Stimulated activated CD4-positive, alpha-beta T cell treated with anti-CD3 and anti-CD28 coated beads, Interleukin-12 subunit alpha, Interleukin-12 subunit beta, amount 100 ng/mL, for 48 hours (primary cell): ENCODE measurements at places on chromosomes 11 and 22.

- DNase-seq, result no peak
These were observed 20.4 kb upstream of the EMSY start for GRCh38 chr11:76424379-76424778.

- DNase-seq, result no peak
These were observed 71.4 kb downstream of the FANCF start for GRCh38 chr11:22554221-22554620.

DNA sequence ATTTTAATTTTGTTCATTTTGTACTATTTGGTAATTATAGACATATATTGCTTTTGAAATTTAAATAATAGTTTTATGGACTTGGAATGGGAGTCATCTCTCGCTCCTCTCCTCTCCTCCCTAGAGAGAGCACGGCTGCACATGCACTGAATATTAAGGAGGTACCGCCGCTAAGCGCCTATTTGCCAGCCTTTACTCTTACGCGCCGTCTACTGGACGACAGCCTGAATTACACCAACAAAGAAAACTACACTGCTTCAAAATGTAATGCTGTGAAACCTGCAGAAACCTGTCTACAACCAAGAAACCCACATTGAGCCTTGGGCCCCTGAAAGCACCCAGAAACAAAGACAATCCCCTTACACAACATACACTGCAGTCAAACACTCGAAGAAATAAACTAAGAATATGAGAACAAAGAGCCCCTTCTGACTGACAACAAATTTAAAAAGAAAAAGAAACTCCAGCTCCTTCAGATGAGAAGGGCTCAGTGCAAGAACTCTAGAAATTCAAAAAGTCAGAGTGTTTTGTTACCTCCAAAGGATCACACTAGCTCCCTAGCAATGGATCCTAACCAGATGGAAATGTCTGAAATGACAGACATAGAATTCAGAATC is 737.2 kb downstream of the LRRC4C start:
- no peak for DNase-seq

DNA sequence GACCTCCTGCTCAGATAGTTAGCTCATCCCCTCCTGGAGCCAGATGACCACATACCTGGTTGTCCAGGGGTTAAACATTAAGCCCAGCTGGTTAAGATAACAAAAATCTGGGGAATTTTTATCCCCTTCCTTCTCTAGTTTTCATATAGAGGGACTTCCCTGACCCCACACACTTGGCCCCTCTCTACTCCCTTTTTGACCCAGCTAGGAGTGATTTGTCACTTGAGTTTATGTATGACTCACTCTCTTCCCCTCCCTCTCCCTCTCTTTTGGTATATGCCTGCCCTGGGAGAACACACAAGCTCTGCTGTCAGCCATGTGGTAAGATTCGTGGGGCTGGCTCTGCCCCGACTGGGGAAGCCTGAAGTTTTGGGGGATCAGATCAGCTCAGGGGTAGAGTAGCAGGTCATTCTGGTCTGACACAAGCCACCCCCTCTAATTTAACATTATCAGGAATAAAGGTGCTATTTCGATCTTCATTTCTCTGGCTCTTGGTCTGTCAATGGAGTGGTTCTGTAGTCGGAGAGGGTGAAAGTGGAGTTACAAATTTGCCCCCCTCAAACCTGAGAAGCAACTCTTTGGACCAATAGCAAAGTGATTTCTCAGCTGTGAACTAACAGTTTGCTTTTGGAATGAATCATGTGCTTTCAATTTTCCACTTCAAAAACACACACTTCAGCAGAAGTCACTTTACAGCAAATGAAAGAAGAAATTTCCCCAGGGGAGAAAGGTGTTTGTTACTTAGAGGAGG is 415.3 kb upstream of the CADM1 start:
- no peak for DNase-seq

DNA sequence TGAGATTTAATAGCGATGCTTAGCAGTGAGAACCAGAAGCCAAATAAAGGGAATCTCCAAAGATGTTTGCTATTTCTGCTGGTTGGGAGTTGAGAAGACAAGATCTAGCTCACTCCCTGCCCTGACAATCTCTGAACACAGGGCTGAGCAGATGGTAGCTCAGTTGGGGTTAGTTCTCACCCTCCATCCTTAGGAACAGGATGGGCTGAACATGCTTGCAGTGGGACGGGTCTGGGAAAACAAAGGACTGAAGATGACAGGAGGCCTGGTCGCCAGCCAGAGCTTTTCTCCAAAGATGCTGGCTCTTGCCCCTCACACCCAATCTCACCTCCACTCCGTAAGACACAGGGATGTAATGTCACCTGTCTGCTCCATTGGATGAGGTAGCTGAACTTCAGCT is 72.7 kb downstream of the SC5D start:
- DNase-seq, result no peak

GRCh38 chr11:7671347-7672215 is 1.7 kb downstream of the CYB5R2 start:
- DNase-seq, result no peak

DNA sequence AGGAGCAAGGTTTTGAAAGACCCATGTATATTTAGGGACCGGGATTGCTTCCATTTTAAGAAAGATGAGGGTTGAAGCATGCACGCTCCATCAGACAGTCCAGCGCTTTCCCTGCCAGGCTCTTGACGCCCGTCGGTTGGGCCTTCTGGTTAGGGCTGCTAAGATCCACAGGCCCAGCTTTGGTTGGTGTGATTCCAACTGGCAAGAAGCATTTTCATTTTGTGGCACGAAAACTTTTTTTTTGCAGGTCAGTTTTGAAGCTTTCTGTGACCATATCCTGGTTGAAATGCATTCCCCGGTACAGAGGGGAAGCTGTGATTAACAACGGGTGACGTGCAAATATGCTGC is 34.3 kb upstream of the MPPED1 start:
- DNase-seq, result no peak
